Activated CD4-positive, alpha-beta T cell treated with anti-CD3 and anti-CD28 coated beads, Interleukin-2, amount 50 U/mL, for 48 hours (primary cell): ENCODE measurements at places on chromosomes 3 and 15.

DNA sequence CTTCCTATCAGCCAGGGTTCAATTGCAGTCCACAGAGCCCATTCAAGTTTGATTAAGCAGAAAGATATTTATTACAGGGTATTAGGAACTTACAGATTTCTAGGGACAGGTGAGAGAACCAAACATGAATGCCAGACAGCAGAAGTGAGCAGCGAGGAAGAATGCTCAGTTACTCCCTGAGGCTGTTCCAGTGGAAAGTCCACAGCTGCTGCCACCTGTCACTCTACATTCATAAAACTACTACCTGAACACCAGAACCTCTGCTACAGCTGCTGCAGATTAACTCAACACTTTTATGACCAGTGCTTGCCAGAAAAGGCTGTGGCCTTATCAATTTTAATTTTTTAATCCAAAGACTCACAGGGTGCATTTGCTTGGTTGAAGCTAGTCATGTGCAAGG, 325.4 kb upstream of the ONECUT1 start:
- no peak for DNase-seq

- no peak for DNase-seq
Measured at GRCh38 chr3:112500621-112501020, 1.3 kb upstream of the BTLA start.

DNA sequence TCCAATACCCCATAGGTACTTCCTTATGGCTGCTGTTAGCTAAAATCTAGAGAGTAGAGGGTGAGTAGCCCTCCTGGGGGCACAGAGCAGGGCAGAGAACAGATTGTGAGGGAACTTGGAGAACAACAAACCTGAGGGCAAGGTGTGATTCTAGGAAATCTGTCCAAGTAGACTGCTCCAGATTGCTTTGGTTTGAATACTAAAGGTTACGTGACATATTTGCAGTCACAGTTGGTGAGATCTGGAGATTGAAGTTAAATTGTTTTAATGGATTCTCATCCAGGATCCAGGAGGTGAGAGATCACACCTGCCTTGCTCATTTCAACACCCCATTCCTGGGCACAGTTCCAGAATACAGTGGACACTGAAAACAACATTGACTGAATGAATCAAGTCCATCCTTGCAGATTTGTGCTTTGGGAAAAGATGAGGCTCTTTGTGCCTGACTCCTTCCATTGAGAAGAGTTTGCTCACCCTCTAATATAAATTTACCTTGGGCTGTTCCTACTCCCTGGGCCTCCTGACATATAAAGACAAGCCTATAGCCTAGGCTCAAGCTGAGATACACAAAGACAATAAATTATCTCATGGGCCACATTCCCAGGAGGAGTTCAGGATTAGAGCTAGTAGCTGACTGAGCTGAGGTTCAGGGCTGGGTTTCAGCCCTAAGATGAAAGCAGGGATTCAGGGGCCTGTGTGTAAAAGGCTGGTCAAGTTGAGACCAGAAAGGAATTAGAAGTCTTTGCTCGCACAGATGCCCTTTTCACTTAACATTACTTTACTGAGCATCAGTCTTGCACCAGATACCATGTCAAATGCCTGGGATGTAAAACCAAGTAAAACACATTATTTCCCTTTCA, 400.9 kb upstream of the MCTP2 start:
- DNase-seq, result no peak

DNA sequence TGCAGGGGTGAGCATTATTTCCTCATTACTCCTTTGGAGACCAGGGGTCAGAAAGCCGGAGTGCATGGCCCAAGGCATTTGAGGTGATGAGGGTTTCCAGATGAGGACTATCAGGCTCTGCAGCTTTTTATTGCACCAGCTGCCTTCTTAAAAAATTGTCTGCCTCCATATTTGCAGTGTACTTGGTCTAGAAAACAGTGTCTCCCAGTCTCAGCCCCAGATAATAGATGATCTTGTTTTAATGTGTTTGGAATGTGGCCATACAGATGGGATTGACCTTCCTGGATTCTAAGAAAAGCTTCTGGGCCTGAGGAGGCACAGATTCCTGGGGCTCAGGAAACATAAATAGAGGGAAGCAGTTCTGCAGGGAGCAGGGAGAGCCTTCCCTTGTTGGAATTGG, 123.3 kb downstream of the GABRG3 start:
- DNase-seq, result no peak

GRCh38 chr3:131729643-131730017, 226.9 kb upstream of the MRPL3 start:
- DNase-seq, result no peak

- peak; percentile 51 for DNase-seq
Measured at GRCh38 chr3:150763841-150764483, 993 bp upstream of the SIAH2 start.

DNA sequence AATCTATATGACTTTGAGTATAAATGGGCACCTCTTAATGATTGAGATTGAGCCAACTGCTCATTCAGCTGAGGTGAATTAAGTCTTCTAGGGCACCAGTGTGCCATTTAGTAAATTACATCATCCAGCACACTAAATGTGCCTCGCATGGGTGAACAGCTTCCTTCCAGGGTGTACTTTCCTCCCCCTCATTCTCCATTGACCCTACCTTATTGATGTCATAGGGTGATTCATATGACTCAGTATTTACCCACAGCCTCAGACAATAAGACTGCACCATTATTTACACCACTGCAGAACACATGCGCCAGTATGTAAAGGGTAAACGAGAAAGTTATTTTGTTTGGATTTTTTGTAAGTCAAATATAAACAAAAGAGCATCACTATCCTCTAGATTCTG, 185.2 kb upstream of the ARL6 start:
- DNase-seq, result no peak

- DNase-seq, result no peak
Measured at GRCh38 chr15:60344461-60344860, 53.3 kb downstream of the ANXA2 start.
